ENCODE measurements at places on chromosomes 7 and 10. TPM values are rescaled to one million over a fixed set of nuclear protein-coding genes. Genes with fewer than 3 reads are reported as not detected.
A peak's percentile ranks its signal among the peaks of the same experiment; 100 is the strongest.

TMEM229A gene
- not detected for total RNA-seq

GRCh38 chr7:48621076-48621475 lies 303.3 kb upstream of the CDC14C start:
- DNase-seq, result no peak

DNA sequence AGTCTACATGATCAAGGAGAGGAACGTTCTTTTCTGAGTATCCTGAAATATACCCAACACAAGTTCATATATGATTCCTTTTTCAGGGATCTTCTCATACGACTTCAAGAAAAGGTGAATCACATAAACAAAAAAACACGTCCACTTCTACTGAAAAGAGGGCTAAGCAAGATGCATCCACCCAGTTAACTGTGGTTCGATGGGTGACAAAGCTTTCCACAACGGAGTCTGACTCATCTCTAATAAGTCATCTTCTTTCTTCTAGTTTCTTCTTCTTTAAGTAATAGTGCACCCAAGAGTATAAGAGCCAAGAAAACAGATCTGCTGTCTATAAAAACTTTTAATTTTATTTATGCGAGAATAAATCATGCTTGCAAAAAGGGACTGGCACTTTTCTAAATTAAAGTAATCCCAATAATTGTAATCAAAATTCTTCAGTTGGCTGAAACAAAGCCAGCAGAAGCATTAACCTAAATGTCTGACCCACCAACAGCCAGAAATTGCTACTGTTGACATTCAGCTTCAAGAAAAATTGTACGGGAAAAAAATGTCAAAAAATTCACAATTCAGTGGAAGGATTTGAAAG lies 146.9 kb upstream of the ANK3 start:
- DNase-seq, result peak; percentile 10

GRCh38 chr7:34162677-34163076 lies 257.3 kb downstream of the BMPER start:
- DNase-seq, result no peak

- DNase-seq, result no peak
Measured at GRCh38 chr10:988667-989545, 672 bp downstream of the GTPBP4 start.

GRCh38 chr10:100725869-100726426 lies 19.4 kb upstream of the PAX2 start:
- DNase-seq, result no peak

DNA sequence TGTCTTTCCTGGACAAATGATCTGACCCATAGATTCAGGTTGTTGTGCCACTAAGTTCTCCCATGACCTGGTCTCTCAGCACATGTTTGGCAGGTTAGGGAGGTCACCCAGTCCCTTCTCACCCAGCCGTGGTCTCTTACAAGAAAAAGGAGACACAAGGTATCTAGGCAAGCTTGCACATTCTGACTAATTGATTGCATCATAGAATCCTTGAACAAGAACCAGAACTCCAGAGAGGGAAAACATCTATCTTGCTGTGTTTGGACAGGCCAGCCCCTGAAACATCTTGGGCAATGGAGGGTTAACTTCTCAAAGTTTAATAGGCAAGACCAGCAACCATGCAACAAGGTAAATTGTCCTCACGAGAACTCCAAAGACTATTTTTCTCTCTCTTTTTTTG lies 8.5 kb upstream of the HK1 start:
- DNase-seq, result no peak

DNA sequence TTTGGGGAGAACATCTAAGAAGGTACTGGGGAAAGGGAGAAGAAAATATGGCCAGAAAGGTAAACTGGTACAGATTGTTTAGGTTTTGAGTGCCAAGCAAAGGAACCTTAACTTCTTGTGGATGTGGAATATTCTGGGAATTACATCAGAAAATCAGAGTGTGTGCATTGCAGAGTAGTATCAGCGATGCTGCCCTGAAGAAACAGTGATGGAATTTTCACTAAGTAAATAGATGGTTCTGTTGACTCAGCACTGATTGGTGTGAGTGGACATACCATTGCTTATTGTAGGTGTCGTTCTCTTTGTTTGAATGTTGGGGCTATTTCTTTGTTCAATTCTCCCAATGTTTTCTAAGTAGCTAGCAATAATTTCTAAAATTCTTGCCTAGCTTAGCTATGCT lies 24.4 kb upstream of the AKR1B1 start:
- no peak for DNase-seq

- DNase-seq, result no peak
Measured at GRCh38 chr10:22893781-22894180, 34.1 kb upstream of the ARMC3 start.

- no peak for DNase-seq
Measured at GRCh38 chr10:100468322-100468721, 5.5 kb downstream of the WNT8B start.

All from CD4-positive, alpha-beta T cell (primary cell).